ENCODE measurements at places on chromosomes 11 and 22. TPM values are rescaled to one million over a fixed set of nuclear protein-coding genes. Genes with fewer than 3 reads are reported as not detected.

Gene MUC5AC
- not detected for total RNA-seq

Gene APOA4
- total RNA-seq = not detected

Gene AP1B1
- 89.5 TPM for total RNA-seq

Gene KCNJ5
- not detected for total RNA-seq

Gene BIK
- 2.3 TPM for total RNA-seq

Gene MS4A7
- total RNA-seq = not detected

Gene PGR
- not detected for total RNA-seq

Gene PHETA2
- 5.6 TPM for total RNA-seq

Gene KRTAP5-1
- not detected for total RNA-seq

Gene PGA5
- not detected for total RNA-seq

Gene C22orf15
- total RNA-seq = 0.29 TPM

DNA sequence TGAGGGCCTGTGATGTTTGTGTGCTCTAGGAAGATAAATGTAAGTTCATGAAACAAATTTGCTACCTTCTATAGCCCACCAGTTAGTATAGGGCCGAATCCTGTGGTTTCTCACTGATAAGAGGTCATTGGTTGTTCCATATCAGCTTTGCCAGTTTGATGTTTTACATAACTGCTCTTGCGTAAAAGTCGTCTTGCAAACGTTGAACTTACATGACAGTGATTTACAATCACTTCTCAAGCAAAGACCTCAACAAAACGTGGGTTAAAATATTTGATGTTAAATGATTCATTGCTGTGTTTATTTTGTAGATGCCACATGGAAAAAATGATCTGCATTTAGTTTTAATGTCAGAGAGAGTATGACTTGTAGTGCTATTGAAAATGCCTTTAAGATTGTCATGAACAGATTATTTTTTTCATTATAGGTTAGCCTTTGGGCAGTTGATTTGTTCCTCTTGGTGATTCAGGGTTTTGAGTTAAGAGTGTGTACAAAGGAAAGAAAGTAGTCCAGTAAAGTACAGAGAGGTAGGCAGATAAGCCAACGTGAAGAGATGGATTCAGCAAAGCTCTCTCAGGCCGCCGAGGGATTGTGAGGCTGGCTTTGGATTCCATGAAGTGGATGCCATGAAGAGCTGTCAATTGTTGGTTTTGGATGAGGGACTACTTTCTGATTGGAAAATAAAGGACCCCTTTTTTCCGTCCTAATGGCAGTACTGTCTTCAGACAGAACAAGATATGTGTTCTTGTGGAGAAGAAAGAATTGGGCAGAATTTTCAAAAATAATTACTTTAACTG is 2.6 kb downstream of the EWSR1 start:
- DNase-seq = no peak

DNA sequence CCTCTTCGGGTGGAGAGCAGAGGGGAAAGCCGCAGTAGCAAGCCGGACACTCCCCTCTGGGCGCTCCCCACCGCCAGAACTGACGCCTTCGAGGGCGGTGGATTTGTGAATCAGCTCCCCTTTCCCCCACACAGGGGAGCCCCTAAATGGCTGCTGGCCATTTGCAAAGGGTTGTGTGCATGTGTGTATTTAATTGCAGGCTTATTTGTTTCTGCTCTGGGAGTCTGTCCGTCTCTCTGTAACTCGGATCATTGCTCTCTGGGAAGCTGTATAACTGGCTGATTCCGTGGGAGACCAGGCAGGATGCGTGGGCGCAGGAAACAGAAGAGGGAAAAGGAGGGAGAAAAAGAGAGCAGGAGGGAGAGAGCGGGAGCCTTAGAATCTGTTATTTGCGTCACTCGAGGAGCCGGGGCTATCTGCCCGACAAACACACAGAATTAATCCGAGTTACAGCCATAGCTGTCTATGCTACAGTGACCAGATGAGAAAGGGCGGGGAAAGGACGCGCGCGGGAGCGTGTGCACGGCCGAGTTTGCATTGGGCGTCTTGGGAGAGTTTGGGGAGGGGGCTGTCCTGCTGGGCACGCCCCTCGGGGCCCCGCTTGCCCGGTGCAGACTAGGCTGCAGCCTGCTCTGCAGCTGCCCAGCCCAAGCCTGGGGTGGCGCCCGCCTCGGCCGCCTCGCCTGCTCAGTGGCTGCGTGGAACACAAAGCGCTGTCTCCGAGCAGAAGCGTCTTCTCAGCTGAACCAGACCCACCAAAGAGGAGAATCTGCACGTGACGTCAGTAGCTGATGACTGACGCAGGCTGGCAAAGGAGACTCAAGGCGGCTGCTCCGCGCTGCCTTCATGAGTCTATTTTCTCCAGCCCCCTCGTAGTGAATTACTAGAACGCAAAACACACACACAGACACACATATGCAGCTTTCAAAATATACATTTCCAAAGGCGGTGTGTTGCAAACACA is 105.3 kb upstream of the HSD17B12 start:
- DNase-seq = no peak

GRCh38 chr11:44288133-44288526 is 21.8 kb downstream of the ALX4 start:
- no peak for DNase-seq

DNA sequence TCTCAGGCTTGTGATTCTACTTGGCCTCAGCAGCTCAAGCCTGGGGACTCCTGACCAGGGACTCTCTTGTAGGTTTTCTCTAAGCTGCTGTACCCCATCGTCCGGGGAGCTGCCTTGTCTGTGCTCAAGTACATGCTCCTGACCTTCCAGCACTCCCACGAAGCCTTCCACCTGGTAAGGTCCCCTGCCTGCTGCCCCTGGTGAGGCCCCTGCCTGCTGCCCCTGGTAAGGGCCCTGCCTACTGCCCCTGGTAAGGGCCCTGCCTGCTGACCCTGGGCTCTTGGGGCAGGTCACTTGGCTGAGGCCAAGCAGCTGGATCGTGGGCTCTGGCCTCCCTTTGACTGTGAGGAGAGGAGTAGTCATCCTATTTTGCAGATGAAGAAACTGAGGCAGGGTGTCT is 11.3 kb downstream of the USP35 start:
- DNase-seq = no peak

DNA sequence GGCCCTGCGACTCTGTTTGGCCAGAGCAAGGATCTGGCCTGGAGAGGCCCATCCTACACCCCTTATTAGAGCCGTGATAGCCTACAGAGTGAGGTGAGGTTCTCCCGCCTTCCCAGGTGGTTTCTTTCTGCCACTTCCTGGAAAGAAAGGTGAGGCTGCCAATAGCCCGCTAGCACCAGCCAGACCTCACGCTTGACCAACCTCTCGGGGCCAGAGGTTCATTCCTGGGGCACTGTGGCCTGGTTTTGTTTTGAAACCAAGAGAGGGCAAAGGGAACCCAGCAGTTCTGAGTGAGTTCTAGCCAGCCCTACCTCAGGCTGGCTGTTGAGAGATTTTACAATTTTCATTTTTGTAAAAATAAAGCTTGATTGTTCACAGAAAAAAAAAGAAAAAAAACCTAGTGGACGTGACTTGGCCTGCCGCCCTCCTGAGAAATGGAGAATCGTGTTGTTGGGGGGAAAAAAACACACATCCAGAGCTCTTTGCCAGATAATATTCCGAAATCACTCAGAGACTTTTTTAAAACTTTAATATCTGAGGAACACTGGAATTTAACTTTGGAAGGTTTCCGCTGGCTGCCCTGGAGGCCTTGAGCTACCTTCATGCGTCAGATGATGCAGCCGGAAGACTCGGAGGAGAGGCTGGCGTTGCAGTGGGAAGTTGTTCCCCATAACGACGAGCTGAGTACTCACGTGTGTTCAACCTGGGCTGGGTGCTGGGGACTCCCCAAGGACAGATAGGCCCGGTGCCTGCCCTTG is 84.5 kb downstream of the BCR start:
- DNase-seq = no peak

DNA sequence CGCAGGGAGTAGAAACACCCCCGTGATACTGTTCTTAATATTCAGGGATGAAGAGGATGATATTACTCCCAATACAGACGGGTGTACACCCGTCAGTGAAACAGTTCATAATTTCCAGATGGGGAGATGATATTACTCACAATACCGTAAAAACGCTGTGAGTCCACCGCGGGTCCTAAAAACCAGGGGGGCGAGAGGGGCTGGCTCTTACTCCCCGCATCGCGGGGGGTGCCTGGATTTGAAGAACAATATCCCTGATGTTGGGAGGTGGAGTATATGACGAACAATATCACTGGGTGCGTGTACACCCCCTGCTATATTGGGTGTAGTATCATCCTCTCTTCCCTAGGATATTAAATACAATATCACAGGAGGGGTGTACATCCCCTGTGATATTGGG is 20.5 kb upstream of the APOL5 start:
- DNase-seq = peak; percentile 40

DNA sequence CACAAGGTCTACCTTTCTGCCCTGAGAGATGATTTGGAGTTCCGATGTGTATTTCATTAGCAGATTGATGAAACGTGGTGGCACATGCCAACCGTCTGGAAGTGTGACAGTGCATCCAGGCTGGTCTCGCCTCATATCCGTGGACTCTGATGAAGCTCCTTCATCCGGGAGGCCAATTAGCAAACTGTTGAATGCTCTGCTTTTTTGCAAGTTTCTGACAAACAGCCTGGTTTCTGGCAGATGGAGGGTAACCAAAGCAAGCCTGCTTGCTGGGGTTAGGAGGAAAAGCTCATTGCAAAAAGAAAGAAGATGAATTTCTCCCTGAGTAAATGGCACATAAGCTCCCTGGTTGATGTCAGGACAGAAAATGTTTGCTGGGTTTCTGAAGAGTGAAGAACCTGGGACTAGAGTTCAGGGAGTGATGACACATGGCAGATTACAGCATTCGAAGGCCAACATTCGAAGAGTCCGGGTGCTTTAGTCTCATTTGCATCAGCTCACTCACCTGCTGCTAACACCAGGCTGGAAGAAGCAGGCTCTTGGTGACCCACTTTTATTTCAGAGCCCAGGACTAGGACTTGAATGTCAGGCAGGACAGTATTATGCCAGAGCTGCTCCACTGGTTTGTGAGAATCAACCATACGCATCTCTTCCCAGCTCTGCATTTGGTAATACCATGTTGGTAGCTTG is 135.9 kb upstream of the TTC12 start:
- DNase-seq = no peak

DNA sequence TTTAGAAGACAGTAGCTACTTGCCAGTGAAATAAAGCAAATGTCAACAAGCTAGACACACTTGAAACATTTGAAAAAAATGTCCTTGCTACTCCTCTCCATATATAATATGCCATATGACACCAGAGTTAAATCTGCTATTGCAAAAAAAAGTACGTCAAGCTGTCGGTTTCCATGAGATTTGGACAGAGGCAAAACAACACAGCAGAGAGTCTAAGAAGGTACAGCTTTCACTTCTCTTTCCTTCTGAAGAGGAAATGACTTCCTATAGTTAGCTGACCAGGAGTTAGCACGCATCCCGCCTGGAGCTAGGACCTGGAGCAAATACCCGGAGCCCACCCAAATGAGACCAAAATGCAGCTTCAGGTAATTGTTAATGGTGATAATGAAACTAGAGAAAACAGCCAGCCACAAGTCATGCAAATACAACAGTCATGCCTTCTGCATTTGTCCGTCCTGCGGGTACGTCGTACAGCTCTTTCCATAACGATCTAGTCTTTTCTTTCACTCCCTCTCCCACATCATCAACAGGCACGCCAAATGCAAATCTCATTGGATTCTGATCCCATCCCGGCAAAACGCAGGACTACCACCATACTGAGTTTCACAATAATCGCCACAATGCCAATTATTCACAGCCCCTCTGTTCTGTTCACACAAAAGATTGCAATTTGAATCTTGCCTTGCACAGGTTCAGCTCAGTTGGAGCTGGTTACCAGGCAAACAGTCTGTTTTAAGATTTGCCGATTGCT is 395.0 kb upstream of the CCDC90B start:
- no peak for DNase-seq

DNA sequence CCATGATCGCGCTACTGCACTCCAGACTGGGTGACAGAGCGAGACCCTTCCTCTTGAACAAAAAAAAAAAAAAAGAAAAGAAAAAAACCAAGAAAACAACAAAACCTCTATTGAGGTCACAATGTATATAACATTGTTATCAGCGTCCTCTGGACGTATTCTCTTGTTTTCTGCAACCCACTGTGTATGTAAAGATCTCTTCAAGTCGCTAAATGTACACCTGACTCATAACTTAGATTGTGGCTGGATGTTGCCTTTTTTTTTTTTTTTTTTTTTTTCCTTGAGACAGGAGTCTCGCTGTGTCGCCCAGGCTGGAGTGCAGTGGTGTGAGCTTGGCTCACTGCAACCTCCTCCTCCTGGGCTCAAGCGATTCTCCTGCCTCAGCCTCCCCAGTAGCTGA is 1.4 kb upstream of the YPEL1 start:
- DNase-seq = no peak

DNA sequence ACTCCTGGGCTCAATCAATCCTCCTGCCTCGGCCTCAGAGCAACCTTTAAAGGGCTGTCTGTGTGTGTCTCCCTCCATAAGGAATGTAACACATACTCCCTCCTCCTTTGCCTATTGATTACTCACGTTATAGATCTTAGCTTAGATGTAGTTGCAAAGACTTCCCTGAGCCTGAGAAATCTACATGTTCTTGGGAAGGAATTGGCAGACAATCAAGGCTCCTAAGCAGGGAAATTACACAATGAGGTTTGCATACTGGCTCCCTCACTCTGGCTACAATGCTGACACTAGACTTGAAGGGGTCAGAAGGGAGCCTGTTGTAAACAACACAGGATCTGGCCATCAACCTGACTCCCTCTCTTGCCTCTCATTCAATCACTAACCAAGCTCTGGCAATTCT is 5.2 kb upstream of the OLFML1 start:
- no peak for DNase-seq

DNA sequence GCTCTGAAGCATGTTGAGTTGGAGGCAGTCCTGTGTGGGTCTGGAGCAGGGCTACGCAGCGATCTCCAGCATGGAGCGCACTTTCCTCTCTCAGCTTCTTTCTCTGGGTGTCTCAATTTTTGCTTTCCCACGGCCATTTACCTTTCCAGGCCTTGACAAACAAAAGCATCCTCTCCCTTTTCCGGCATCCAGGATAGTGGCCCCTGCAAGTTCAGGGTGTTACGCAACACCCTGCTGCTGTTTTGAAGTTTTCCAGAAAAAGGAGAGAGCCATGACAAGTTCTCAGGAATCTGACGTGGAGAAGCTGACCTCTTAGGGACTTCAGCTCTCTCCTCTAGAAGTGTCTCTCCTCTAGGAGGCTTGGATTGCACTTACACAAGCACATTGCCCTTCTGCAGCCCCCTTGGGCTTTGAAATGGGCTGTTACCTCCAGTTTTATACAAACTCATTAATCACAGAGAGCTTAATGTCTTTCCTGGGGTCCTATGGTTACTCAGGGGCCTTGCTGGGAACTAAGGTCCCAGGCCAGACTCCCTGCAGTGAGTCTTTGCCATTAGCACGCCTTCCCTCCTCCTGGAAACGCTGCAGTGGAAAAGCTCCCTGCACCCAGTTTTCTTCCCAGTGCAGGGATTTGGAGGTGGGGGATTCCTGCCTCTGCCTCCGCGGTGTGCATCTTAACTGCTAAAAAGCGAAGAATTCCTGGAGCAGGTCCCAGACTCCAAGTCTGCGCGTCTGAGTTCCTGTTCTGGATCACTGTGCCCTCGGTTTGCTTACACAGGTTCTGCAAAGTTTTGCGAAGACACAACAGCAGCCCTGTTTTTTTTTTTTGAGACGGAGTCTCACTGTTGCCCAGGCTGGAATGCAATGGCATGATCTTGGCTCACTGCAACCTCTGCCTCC is 80.4 kb downstream of the BARX2 start:
- DNase-seq = no peak
